ENCODE measurements at places on chromosomes 2 and 18. TPM values are rescaled to one million over a fixed set of nuclear protein-coding genes. Genes with fewer than 3 reads are reported as not detected.

The MAPRE3 gene
- 2.8 TPM for total RNA-seq

The PTMA gene
- 1,337 TPM for total RNA-seq

The COLEC12 gene
- 97.7 TPM for total RNA-seq

The TUBA4B gene
- total RNA-seq = not detected

The FKBP1B gene
- total RNA-seq = 39.0 TPM

- no peak for DNase-seq
Measured at GRCh38 chr2:149579972-149580882, 7.3 kb downstream of the MMADHC start.

DNA sequence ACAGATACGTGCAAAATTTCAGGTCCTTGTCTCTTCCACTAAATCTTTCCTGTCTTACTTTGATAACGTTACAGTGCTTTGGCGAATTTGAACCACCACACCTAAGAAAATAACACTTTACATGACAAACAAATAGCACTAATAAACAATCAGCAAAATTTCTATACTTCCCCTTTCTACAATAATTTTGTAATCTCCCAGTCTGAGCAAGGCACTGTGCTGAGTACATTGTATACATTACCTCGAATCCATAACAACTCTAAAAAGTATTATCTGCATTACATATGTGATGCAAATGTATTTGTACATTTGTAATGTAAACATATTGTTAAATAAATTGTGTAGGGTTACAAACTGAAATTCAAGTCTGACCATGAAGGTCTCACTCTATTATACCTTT is 49.9 kb downstream of the RTN4 start:
- no peak for DNase-seq

GRCh38 chr2:148666555-148666954 is 22.0 kb downstream of the EPC2 start:
- DNase-seq = no peak

DNA sequence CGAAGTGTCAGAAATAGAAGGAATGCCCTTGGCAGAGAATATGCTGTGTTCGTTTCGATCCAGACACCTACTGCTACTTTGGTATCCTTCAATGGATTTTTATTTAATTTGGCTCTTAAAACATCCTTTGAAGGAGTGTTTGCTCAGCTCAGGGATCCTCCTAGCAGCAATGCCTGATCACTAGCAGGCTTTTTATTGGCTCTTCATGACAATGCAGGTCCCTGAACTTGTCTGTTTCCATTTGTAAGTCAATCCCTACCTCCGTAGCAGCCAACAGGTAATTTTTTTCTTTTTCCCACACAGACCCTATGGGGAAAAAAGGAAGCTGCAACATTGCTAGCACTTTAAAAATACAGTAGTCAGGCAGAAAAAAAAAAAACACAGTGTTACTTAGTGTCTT is 366.2 kb upstream of the LRRTM1 start:
- no peak for DNase-seq

- no peak for DNase-seq
Measured at GRCh38 chr2:184113696-184114403, 484.5 kb upstream of the ZNF804A start.

Data from endodermal cell (in vitro differentiated cells).